ENCODE measurements at places on chromosomes 4 and X.

DNA sequence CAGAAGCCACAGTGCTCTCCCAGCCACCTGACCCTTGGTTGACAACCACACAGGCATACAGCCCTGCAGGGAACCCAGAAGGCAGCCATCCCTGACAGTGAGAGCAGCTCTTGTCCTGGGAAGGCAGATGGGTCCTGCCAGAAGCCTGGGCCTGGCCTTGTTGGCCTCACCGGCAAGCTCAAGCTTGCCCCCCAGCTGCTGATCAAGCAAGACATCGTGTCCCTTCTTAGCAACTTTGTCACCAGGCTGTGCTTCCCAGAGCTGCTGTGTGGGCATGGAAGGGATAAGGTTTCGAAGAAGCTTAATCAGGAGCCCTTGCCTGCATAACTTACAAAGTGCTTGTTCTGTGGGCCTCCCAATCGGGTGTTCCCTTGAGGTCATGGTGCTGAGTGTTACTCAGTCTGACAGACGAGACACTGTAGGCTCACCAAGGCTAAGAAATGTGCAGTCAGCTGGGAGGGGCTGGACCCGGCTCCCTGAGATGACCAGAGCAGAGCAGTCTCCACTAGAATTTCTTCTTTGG, 6.8 kb upstream of the ABLIM2 start:
- DNase-seq: no peak

DNA sequence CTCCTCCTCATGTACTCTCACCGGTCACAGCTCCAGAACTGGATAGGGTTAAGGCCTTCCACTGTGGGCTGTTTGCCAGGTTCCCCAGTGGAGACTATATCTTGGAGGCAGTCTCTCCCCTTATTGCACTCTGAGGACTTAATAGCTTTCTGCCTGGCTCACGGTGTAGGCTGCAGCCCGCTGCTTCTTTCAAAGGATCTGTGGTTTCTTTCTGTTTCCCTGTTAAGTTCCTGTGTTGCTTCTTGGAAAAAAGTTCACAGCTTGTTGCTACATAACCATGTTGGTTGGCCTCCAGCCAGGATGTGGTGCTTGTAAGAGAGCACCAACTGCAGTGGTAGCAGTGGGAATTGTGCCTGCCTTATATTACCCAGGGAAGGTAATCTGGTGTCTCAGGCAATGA, 24.9 kb upstream of the ZDHHC15 start:
- no peak for DNase-seq

DNA sequence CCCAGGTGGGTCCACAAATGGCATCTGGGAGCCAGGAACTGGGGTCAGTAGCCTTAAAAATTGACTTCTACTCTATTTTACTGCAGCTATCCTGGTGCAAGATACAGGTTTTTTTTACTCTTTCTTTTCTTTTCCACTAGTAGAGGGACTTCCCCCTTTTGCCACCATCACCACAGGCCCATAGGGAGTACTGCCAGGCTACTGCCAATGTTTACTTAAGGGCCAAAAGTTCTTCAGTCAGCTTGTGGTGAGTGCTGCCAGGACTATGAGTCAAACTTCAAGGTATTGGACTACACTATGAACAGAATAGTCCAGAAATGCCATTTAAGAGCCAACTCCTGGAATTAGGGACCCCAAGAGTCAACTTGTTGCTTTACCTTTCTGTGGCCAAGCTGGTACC, 94.7 kb downstream of the EDA2R start:
- no peak for DNase-seq

- no peak for DNase-seq
Measured at GRCh38 chr4:11111370-11111769, 317.3 kb downstream of the HS3ST1 start.

- no peak for DNase-seq
Measured at GRCh38 chr4:183030309-183030708, 68.7 kb upstream of the WWC2 start.

GRCh38 chr4:58061967-58062366, 951.8 kb upstream of the IGFBP7 start:
- no peak for DNase-seq

DNA sequence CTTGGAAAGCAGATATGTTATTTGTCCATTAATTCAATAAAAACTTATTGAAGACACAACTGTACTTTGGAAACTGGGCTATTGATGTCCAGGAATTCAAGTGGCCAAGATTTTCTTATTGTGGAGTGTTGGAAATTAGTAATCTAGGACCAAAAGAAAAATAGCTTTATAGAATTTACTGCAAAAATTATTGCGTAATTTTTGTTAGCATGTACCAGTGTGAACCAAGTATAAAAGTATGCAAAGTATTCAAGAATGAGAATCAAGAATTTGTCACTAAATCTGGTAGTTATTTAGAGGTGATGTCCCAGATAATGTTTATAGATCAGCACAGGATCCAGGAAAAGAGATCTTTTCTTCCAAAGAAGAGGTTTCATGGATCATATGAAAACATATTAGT, 468.9 kb upstream of the CTSO start:
- DNase-seq: no peak

- no peak for DNase-seq
Measured at GRCh38 chrX:75229774-75230173, 44.1 kb upstream of the UPRT start.

- no peak for DNase-seq
Measured at GRCh38 chrX:30822068-30822681, 66.9 kb downstream of the TAB3 start.

DNA sequence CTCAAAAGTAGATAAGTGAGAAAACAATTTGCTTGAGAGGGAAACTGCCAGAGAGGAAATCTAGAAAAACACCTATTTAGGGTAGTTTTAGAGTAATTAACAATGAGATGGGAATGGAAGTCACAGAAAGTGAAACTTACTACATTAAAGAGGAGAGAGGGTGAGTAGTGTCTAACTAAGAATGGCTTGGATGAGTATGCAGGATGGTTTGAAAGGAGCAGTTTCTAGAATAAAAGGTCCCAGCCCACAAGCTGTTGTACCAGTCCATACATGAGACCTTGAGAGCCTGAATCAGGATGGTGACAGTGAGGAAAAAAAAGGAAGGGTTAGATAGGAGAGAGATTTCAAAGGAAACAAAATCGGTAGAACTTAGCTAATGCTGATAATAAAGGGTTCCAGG, 1.3 kb downstream of the GAR1 start:
- DNase-seq: no peak

- no peak for DNase-seq
Measured at GRCh38 chrX:15973946-15974345, 119.3 kb upstream of the AP1S2 start.

DNA sequence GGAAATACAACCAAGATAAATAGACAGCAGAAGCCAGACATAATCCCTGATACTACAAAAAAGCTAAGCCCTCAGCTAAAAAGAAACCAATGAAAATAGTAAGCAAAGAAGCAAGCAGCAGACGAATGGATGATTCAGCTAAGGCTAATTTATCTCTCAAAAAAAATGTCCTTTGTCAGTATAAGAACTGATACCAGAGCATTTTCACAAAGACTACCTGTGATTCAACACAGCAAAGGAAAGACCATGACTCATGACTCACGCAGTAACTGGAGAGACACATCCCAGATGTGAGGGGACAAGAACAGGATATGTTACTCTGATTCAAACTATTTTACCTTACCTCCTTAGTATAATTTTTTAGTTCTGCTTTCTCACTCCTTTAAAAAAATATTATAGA, 22.7 kb upstream of the TMPRSS11F start:
- DNase-seq: no peak

DNA sequence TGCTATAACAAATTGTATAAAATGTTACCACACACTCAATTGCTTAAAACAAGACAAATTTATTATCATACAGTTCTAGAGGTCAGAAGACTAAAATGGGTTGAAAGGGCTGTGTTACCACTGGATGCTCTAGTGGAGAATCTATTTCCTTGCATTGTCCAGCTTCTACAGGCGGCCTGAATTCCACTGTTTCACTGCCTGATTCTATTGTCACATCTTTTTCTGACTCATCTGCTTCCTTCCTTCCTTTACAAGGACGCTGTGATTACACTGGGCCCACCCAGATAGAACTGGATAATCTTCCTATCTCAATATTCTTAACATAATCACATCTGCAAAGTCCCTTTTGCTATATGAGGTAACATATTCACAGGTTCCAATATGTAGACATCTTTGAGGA, 19.4 kb upstream of the ARMCX1 start:
- DNase-seq: no peak

GRCh38 chrX:23844502-23845138, 61.6 kb downstream of the SAT1 start:
- no peak for DNase-seq

DNA sequence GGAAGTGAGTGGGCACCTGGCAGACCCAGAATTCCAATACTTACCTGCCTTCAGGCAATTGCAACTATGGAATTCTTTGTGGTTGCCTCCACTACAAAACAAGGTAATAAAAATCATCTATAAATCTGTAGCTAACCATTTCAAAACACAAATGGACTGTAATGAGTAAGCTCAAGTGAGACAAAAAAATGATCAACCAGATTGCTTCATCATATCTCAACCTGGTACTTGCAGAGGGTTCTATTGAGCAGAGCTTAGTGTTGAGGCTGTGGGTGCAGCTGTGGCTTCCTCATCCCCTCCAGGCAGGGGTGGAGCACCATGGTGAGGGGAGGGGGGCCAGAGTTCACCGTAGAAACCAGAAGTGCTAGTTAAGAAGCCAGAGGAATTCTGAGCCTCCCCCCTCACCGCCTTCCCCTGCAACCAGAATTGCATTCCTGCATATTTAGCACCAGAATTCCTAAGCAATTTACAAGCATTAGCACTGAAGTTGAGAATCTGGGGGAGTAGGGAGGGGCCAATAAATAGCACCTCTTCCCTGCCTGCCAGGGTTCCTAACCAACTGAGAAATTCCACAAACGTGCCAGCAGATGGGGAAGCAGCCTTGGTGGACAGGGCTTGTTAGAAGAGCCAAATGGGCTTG, 11.5 kb downstream of the CTAG1A start:
- DNase-seq: no peak

DNA sequence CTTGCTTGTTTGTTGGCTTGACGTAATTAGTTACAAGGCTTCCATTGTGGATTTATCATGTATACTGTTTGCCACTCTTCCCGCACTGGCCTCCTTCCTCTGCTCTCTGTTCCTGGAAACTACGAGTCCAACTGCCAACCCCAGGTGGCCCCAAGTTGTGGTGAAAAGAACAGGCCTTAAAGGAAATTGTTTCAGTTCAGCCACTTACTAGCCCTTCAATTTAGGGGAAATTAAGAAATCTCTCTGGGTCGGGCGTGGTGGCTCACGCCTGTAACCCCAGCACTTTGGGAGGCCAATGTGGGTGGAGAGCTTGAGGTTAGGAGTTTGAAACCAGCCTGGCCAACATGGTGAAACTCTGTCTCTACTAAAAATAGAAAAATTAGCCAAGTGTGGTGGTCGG, 28.0 kb downstream of the RBM47 start:
- DNase-seq: no peak

DNA sequence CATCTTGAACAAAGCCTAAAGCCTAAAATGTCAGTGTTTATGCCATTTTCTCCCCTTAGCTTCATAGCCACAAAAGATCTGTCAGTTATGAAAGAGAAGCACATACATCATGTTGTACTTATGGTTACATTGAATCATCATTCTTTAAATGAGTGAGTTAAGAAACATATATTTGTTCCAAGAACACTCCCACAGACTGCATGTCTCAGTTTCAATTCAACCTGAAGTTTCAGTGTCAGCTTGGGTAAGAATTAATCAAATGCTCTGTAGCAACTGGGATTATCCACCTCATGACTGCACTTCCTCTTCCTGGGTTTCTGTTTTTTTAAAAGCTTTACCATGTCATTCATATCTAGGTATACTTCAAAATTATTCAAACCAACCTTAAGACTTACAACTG, 3.9 kb upstream of the TMPRSS11B start:
- no peak for DNase-seq

- DNase-seq: no peak
Measured at GRCh38 chrX:79259073-79259689, 108.0 kb downstream of the ITM2A start.

DNA sequence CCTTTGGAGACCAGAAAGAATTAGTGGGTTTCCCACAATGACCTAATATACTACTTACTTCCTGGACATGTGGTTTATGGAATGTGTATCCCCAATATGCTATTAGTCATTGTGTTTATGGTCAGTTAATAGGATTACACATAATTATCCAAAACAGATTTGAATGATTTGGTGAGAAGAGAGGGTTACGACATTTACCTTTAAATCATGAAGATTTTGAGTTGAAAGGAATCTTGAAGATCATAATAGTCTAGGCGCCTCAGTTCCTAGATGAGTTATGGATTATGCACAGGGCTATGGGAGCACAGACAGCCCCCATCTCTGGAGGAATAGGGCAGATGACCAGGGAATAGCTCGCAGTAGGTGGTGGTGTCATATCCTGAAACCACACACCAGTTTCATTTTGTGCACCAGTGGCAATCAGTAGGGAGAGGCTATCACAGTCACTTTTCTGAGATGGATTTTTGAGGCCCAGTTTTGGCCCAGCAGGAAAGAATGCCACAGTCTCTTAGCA, 61.3 kb downstream of the SEPTIN11 start:
- DNase-seq: no peak

DNA sequence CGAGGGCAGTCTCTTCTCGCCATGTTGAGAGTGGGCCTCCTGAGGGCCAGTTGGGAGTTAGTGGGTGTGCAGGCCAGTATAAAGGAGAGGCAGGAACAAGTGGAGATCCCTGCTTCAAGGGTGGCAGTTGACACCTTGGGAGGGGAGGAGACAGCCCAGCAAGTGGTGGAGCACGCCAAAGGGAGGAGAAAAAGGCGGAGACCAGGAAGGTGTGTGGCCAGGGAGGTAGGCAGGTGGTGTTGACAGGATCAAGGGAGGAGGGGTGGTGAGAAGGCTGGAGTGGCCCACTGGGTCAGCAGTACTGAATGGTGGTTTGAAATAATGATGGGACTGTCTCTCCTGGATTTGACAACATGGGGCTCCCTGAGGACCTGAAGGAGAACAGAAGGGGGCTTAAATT, 32.6 kb downstream of the ZNF185 start:
- no peak for DNase-seq

DNA sequence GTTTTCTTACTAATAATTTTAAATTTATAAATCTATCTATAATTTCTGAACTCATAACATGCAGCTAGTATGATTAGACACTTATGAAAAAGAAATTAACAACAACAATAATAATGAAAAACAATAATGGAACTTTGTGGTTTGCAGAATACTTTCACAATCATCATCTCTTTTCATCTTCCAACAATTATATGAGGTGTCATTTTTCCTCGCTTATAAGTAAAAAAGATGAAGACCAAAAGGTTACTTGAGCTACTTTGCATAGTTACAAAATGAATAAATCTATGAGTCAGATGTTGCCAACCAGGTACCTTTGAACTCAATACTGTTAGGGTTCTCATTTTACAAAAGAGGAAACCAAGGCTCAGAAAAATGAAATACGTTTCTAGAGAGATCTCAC, 98.5 kb upstream of the ELOVL6 start:
- no peak for DNase-seq

GRCh38 chr4:9953089-9953488, 68.2 kb downstream of the SLC2A9 start:
- no peak for DNase-seq

- no peak for DNase-seq
Measured at GRCh38 chr4:83569429-83569828, 33.5 kb downstream of the GPAT3 start.

- no peak for DNase-seq
Measured at GRCh38 chrX:44330227-44330626, 13.2 kb downstream of the EFHC2 start.

GRCh38 chr4:176432811-176433540, 113.2 kb downstream of the SPCS3 start:
- DNase-seq: no peak
